ENCODE measurements at places on chromosomes 5 and 9.

DNA sequence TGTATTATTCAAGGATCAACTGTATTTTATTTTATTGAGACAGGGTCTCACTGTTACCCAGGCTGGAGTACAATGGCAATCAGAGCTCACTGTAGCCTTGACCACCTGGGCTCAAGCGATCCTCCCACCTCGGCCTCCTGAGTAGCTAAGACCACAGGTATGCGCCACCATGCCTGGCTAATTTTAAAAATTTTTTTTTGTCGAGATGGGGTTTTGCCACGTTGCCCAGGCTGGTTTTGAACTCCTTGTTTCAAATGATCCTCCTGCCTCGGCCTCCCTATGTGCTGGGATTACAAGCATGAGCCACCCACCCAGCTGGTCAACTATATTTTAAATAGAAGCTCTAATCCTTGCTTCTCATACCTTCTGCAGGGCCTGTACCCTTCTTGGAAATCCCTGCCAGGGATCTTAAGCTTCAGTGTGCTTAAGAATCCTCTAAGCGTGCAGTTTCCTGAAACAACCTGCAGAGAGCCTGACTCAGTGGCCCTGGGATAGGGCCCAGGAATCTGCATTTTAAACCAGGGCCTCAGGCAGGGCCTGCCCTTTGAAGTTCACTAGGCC is 2.9 kb downstream of the AKNA start:
- H3K36me3 ChIP-seq: peaks cover 94% of the 10 kb centered on the region
- no peak for DNase-seq
- peak overlapping the region; percentile 99 for H3K4me3 ChIP-seq
- peaks cover 82% of the 10 kb centered on the region for H3K4me1 ChIP-seq

DNA sequence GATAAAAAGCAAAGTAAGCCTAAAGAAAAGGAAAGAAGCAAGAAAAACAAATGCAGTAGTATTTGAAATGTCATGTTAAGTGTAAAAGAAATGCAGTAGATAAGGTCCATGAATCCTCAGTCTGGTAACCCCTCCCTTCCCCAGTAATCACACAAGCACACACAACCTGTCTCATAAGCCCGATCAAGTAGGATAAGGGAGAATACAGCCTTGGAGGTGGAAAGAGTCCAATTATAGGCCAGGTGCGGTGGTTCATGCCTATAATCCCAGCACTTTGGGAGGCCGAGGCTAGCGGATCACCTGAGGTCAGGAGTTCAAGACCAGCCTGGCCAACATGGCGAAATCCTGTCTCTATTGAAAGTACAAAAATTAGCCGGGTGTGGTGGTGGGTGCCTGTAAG is 117.9 kb downstream of the GADD45G start:
- no peak overlapping the region for H3K27ac ChIP-seq
- H3K4me3 ChIP-seq: no peak overlapping the region
- H3K36me3 ChIP-seq: no peaks in the 10 kb centered on the region
- no peak for DNase-seq

DNA sequence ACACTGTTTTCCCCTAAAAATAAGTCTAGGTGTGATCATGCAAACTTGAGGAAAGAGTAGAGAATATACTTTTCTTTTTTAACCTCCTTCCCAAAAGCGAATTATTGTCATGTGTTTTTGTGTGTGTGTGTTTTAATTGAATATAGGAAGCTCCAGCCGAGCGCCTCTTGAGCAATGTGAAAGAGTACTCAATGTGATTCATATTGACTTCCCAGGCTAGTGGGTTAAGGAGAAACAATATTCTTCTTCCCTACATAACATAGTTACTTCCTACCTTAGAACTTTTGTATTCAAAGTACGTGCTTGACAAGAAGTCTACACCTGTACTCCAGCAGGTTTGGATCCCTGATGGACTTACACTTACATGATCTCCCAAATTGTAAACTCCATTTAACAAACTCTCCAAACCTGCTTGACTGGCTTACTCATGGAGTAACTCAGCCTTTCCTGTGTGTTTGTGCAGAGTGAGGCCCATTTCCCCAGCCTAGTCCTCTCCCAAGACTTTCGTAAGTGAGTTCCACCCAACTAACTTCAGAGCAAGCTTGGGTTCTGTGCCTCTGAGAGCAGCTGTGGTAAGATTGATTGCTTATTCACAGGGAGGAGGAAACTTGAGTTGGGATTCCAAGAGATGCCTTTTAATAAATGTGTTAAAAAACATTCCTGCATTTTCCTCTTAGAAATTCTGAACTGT is 9.3 kb downstream of the SLC28A3 start:
- no peak for DNase-seq
- peaks cover 2% of the 10 kb centered on the region for H3K27me3 ChIP-seq
- no peak overlapping the region for H3K4me3 ChIP-seq
- no peaks in the 10 kb centered on the region for H3K4me1 ChIP-seq

DNA sequence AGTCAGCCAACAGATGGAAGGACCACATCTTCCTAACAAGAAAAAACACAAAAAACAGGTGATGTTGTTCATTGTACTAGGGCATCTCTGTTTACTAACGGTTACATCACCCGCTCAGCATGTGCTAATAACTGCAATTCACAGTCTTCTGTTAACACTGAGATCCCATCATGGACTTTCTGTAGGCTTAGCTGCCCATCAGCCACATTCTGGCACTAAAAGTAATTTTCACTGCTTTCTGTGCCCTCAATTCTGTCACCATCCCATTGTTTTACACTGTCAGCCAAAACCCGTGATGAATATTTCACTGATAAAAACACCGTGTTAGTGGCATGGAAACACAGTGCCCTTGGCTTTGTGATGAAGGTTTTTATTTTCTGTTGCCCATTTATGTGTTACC is 64.6 kb downstream of the CAST start:
- H3K27ac ChIP-seq: peak overlapping the region; percentile 77
- DNase-seq: no peak
- H3K36me3 ChIP-seq: peaks cover 40% of the 10 kb centered on the region
- H3K4me3 ChIP-seq: no peak overlapping the region

DNA sequence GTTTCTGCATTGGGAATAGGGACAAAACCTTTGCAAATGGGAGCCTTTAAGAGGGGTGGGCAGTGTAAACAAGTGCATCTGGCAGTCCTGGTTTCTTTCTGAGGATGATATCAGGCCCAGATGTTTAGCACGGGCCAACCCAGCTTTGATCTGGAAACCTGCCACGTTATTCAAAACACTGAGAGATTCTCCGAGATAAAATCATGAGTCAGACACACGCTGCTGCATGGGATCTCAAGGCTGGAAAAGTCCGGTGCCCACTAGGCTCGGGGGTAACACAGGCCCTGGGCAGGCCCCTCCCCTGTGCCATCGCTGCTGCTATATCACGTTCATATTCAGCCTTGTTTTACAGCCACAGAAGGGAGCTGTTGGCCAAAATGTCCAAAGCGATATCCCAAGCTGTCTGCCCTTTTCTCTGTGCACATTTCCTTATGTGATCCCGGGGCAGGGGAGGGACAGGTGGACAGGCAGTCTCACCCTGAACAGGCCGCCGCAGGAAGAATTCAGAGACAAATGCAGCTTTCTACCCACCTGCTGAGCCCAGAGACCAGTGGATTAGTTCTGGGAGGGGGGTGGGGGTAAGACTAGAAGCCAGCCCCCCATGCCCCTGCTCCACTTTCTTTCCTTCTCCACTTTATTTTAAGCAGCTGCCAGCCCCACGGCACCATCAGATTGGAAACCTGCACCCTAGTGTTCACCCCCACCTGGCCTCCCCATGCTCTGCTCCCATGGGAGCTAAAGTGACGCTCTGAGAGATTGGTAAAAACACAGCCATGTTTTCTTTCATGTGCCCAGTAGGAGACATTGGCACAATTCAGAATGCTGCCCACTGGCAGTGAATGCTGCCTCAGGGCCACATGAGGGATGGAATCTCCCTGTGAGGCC is 63.1 kb downstream of the TMOD1 start:
- no peaks in the 10 kb centered on the region for H3K4me1 ChIP-seq
- no peak for DNase-seq
- no peak overlapping the region for H3K4me3 ChIP-seq
- no peak overlapping the region for H3K27ac ChIP-seq
- peaks cover 13% of the 10 kb centered on the region for H3K27me3 ChIP-seq

GRCh38 chr5:170737591-170737990 is 45.9 kb upstream of the GABRP start:
- no peaks in the 10 kb centered on the region for H3K4me1 ChIP-seq
- no peak overlapping the region for H3K4me3 ChIP-seq
- H3K36me3 ChIP-seq: no peaks in the 10 kb centered on the region
- no peak for DNase-seq

DNA sequence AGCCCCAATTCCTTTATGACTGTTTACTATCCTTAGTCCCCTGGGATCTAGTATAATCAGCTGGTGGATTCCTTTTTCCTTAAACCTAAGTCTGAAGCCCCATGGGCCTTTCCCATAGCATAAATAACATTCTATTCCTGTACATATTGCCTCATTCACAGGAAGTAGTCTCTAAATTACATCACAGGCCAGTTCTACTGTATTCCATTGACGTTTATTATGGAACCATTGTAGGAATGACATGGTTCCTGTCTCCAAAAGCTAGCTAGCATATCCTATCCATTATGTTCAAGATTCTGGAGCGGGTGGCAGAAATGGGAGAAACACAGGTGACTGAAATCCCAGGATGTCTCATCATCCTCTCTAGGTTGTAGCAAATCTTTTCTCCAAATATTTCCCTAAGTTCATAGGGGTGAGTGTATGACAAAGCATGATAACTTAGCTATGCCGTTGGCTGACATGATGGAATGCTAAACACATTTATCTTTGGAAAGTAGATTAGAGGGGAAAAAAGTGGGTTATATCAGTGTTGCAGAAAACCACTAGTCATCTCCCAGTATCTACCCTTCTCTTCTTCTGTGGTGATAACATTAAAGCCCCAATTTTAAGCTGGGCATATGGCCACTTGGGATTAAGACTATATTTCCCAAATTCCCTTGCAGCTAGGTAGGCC is 140.1 kb downstream of the FGF1 start:
- peaks cover 5% of the 10 kb centered on the region for H3K4me1 ChIP-seq
- H3K36me3 ChIP-seq: no peaks in the 10 kb centered on the region
- peaks cover 25% of the 10 kb centered on the region for H3K27me3 ChIP-seq

- no peak overlapping the region for H3K27ac ChIP-seq
- no peaks in the 10 kb centered on the region for H3K4me1 ChIP-seq
- DNase-seq: no peak
Observed at GRCh38 chr9:91751922-91752321, 198.1 kb downstream of the ROR2 start.

DNA sequence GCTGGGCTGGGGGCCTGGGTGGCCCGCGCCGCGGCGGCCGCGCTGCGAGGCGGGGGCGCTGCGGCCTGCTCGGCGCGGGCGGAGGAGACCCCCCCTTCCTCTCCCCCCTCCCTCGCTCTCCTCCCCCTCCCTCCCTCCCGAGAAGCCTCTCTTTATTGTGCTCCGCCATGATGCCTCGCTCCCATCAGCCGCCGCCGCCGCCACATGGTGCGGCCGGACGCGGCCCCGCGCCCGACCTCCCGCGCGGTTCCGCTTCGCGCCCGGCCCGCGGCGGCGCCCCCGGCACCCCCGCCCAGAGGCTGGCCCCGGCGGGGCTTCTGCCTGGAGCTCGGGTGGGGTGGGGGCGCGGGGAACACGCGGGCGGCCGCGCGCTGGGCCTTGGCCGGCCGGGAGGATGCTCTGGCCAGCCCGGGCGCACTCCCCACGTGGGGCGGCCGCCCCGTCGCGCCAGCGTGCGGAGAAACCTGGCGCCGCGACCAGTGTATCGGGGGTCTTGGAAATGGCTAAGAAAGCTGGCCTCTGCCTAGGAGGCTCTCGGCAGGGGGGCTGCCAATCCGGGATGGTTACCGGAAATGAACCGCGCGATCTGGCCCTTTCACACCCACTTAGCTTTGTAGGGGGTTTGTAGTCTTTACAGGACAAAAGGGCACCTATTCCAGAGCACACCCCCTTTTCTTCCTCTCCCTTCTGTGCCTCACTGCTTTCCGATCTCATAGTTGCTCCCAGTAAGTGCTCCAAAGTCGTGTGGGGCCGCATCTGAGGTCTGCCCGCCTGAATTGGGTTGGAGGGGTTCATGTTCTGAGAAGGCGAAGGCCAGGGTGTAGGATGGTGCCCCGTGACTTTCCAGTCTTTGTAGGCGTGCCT is 1.0 kb downstream of the SET start:
- no peaks in the 10 kb centered on the region for H3K27me3 ChIP-seq
- DNase-seq: peak; percentile 26
- peaks cover 64% of the 10 kb centered on the region for H3K36me3 ChIP-seq
- H3K4me3 ChIP-seq: peak overlapping the region; percentile 94
- peak overlapping the region; percentile 97 for H3K27ac ChIP-seq
- peaks cover 48% of the 10 kb centered on the region for H3K4me1 ChIP-seq

- peak overlapping the region; percentile 86 for H3K27ac ChIP-seq
- H3K4me1 ChIP-seq: peaks cover 16% of the 10 kb centered on the region
- H3K4me3 ChIP-seq: peak overlapping the region; percentile 79
- no peak for DNase-seq
Observed at GRCh38 chr9:74497748-74498620, 849 bp downstream of the RORB start.

DNA sequence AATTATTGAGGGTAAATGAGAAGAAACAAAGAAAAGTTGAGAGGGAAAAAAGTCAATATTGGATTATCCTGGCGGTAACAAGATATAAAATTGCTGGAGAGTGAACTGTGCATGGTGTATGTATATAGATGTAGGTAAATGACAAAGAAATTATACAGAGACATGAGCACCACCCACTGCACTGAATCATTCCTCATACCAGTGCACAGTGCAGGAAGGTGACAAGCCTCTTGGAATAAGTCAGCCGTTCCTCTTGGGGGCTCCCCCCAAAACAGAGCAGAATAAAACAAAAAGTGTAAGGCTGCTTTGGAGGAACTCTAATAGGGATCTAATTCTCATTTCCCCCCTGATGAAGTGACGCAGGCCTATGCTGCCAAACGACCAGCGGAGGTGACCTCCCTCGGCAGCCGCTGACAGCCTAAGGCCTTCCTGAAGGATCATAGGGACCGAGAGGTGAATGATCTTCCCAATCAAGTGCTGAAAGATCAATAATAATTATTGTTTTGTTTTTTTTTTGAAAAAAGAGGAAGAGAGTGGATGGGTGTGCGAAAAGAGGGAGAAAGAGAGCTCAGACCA is 245.0 kb downstream of the PSAT1 start:
- no peaks in the 10 kb centered on the region for H3K36me3 ChIP-seq
- no peak overlapping the region for H3K27ac ChIP-seq
- no peak for DNase-seq
- no peak overlapping the region for H3K4me3 ChIP-seq

DNA sequence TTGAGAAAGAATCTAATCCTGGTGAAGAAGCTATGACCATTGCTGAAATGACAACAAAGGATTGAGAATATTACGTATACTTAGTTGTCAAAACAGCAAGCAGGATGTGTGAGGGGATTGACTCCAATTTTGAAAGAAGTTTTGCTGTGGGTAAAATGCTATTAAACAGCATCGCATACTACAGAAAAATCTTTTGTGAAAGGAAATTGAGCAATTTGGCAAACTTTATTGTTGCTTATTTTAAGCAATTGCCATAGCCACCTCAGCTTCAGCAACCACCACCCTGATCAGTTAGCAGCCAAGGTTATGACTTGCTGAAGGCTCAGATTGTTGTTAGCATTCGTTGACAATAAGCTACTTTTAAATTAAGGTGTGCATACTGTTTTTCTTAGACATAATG is 22.5 kb upstream of the ARL14EPL start:
- H3K4me1 ChIP-seq: no peaks in the 10 kb centered on the region
- no peaks in the 10 kb centered on the region for H3K36me3 ChIP-seq
- no peak for DNase-seq
- H3K27me3 ChIP-seq: peaks cover 17% of the 10 kb centered on the region
- H3K4me3 ChIP-seq: no peak overlapping the region
- no peak overlapping the region for H3K27ac ChIP-seq

- DNase-seq: no peak
- H3K27me3 ChIP-seq: no peaks in the 10 kb centered on the region
- no peak overlapping the region for H3K4me3 ChIP-seq
- no peaks in the 10 kb centered on the region for H3K36me3 ChIP-seq
Observed at GRCh38 chr5:98513380-98513779, 260.1 kb upstream of the RGMB start.

GRCh38 chr9:109910671-109911518 is 130.9 kb downstream of the PALM2AKAP2 start:
- no peak overlapping the region for H3K4me3 ChIP-seq
- no peak for DNase-seq
- H3K4me1 ChIP-seq: no peaks in the 10 kb centered on the region
- no peaks in the 10 kb centered on the region for H3K36me3 ChIP-seq

Data from effector memory CD8-positive, alpha-beta T cell (primary cell).